ENCODE measurements at places on chromosomes 4 and X.

GRCh38 chr4:8501781-8502180 lies 61.2 kb downstream of the TRMT44 start:
- no peak for DNase-seq

- peak; percentile 45 for DNase-seq
These were observed 25.4 kb downstream of the SORCS2 start for GRCh38 chr4:7217474-7218321.

DNA sequence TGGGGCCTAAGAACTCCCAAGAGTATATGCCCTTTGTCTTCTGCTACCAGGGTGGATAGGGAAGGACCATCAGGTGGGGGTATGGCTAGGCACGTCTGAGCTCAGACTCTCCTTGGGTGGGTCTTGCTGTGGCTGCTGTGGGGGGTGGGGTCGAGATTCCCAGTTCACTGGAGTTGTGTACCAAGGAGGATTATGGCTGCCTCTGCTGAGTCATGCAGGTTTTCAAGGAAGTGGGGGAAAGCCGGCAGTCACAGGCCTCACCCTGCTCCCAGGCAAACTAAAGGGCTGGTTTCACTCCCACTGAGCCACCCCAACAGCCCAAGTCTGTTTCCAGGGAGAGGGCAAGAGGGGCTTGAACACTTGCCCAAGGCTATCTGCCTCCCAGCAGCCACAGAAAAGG lies 249.7 kb downstream of the NR3C2 start:
- DNase-seq: no peak

- DNase-seq: peak; percentile 55
These were observed 144.4 kb downstream of the AMMECR1 start for GRCh38 chrX:110173192-110174175.

DNA sequence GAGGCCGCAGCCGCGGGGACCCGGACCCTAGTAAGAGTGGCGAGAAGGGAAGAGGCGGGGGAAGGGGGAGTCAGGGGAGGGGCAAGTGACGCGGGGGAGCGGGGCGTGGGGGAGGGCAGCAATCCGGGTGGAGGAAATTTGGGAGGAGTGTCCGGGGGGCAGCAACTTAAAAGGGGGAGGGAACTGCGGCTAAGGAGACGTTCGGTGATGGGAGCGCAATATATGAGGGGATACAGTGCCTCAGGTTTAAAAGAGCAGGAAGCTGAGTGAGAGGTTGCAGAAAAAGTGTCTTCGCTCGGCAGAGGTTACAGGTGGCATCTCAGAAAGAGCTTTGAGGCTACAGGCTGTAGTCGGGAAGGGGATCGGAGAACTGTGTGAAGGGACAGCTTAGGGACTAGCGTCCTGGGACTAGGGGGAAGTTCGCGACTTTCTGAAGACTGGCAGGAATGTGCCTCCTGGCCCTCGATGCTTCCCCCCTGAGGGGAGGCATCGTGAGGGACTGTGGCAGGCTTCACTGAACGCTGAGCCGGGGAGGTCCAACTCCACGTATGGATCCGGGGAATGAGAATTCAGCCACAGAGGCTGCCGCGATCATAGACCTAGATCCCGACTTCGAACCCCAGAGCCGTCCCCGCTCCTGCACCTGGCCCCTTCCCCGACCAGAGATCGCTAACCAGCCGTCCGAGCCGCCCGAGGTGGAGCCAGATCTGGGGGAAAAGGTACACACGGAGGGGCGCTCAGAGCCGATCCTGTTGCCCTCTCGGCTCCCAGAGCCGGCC lies 519 bp downstream of the FOXO4 start:
- peak; percentile 65 for DNase-seq

GRCh38 chr4:89949782-89950387 lies 55.2 kb downstream of the MMRN1 start:
- no peak for DNase-seq

GRCh38 chr4:80208610-80209339 lies 11.5 kb downstream of the PRDM8 start:
- DNase-seq: no peak

- DNase-seq: no peak
These were observed 46.9 kb upstream of the GRXCR1 start for GRCh38 chr4:42845586-42845985.

DNA sequence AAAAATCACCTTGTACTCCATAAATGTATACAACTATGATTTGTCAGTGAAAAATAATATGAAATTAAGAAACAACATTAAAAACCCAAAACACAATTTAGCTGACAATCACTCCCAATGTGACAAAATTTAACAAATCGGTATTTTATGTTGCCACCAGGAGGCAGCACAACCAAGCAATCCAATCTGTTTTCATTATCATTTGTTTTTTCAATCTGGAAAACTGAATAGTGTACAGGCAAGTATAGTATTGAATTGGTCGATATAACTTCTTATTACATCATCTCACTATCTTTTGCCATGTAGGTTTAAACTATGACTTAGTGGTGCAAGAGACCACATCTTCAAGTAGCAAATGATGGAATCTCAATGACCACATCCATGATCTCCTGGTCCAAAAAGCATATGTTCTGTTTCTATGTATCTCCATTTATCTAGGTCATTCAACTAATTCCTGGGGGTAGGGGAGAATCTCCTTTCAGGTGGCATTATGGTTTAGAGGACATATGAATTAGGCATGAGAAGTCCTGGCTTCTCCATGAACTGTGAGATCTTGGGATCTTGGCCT lies 112.9 kb upstream of the AGA start:
- DNase-seq: no peak

GRCh38 chrX:32871636-32872035 lies 339.7 kb downstream of the DMD start:
- DNase-seq: no peak

Measured in A549 (cell line).